ENCODE measurements at places on chromosomes 2 and 18.

DNA sequence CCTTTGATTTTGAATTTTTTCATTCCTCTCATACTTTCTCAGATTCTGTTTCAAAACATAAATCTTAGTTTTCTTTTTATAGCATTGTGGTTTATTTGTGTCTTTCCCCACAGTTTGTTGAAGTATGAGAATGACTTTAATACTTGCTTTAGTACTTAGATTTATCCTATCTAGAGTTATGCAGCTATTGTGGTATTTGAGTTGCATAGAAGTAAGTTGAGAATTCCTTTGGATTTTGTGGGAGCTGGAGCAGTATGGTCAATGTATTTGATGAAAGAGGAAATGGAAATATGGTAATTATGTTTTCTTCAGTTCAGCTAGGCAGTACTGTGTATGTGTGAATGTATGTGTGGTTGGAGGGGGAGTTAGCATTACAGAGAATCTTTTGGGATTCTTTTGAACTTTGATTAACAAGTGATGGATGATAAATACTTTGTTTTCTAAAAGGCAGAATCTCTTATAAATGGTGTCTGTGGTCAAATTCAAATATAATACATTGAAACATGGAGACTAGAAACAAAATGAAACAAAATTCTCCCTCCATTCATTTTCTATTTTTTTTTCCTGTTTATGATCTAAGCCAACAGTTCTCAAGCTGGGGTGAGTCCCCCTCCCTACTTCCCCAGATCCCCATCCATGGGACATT is 3.0 kb downstream of the ACVR2A start:
- DNase-seq, result no peak
- no peak overlapping the region for H3K4me3 ChIP-seq
- H3K36me3 ChIP-seq, result no peaks in the 10 kb centered on the region
- H3K27ac ChIP-seq, result no peak overlapping the region

- no peak overlapping the region for H3K27ac ChIP-seq
- no peak overlapping the region for H3K4me3 ChIP-seq
- no peaks in the 10 kb centered on the region for H3K4me1 ChIP-seq
- no peaks in the 10 kb centered on the region for H3K36me3 ChIP-seq
Observed at GRCh38 chr18:9025091-9025838, 77.2 kb upstream of the NDUFV2 start.

GRCh38 chr2:69226903-69227302 is 160.1 kb downstream of the GFPT1 start:
- no peak overlapping the region for H3K4me3 ChIP-seq
- DNase-seq, result no peak
- no peaks in the 10 kb centered on the region for H3K4me1 ChIP-seq
- H3K27me3 ChIP-seq, result no peaks in the 10 kb centered on the region
- no peak overlapping the region for H3K27ac ChIP-seq

DNA sequence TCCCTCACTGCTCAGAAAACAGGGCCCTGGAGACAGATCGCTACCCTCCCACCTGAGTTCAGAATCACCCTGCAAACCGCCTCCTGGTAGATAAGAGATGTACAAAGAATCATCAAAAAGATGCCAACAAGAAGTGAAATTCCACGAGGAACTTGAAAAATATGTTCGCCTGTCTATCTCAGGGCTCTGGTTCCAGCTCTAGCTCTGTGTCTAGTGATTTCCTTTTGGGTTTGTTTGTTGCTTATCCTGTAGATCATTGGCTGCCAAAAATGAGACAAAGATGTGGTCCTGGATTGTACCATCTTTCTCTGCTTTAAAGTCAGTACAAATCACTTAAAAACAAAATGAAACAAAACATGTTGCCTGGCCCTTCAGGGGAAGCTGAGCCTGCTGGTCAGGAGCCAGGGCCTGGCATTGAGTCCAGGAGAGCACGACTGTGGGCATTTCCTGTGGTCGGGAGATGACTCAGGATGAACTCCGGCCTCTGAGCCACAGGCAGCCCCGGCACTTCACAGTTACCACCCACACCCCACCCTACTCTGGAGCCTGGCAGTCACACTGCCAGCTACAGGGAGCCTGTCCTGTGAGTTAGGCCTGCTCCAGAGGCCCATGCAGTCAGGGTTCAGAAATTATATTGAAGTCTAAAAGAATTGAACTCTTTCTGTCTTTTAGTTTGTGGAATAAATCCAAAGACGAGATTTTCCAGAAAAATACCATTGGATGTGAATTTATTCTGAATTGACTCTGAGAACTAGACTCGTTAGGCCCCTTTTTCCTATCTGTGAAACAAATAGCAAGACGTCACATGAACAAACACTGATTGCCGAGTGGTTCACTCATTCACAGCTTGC is 8.0 kb upstream of the ITGB6 start:
- peak overlapping the region; percentile 40 for H3K27ac ChIP-seq
- H3K36me3 ChIP-seq, result no peaks in the 10 kb centered on the region
- no peak overlapping the region for H3K4me3 ChIP-seq
- H3K27me3 ChIP-seq, result no peaks in the 10 kb centered on the region

- no peaks in the 10 kb centered on the region for H3K36me3 ChIP-seq
- DNase-seq, result no peak
- H3K4me3 ChIP-seq, result no peak overlapping the region
- no peaks in the 10 kb centered on the region for H3K4me1 ChIP-seq
Observed at GRCh38 chr18:72086421-72086820, 457.7 kb downstream of the CBLN2 start.

DNA sequence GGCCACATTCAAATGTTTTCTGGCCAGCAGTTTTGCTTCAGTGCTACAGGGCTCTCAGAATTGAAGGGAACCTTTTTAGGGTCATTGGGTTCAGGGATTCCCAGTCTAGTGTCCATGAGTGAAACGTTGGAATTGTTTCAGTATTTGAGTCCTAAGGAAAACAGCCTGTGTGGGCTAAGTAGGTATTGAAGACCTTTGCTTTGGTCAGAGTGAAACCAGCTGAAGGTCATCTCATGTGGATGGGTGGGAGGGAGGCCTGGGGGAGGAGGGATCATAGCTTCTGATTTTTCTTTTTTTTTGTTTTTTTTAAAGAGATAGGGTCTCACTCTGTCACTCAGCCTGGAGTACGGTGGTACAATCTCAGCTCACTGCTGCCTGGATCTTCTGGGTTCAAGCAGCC is 20.2 kb downstream of the B3GNT2 start:
- H3K27ac ChIP-seq, result no peak overlapping the region
- no peaks in the 10 kb centered on the region for H3K27me3 ChIP-seq
- 0 out of 2 replicates have a peak, but pooled peaks cover 2% of the 10 kb centered on the region for H3K4me1 ChIP-seq
- no peak for DNase-seq
- H3K36me3 ChIP-seq, result 0 out of 2 replicates have a peak, but pooled peaks cover 10% of the 10 kb centered on the region

GRCh38 chr2:222318026-222318711 is 19.4 kb upstream of the PAX3 start:
- H3K36me3 ChIP-seq, result no peaks in the 10 kb centered on the region
- no peak for DNase-seq
- no peaks in the 10 kb centered on the region for H3K4me1 ChIP-seq

DNA sequence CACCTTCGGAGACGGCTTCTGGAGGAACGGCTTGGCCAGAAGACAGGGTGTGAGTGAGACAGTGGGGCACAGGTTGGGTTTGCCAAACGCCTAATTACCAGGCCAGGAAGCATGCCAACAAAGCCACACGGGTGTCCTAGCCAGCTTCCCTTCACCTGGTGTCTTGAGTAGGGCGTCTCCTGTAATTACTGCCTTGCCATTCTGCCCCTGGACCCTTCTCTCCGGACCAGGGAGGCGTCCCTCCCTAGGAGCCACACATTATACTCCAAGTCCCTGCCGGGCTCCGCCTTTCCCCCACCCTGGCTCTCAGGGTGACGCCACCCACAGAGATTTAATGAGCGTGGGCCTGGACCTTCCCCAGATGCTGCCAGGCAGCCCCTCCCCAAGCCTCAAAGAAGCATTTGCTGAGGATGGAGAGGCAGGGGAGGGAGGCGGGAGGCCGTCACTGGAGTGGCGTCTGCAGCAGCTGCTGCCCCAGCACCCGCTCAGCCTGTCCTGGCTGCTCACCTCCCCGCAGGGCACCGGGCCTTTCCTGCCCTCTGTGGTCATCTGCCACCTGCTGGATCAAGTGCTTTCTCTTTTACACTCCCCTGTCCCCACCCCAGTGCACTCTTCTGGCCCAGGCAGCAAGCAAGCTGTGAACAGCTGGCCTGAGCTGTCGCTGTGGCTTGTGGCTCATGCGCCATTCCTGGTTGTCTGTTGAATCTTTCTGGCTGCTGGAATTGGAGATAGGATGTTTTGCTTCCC is 20.7 kb downstream of the FOSL2 start:
- no peaks in the 10 kb centered on the region for H3K27me3 ChIP-seq
- no peak overlapping the region for H3K4me3 ChIP-seq
- no peaks in the 10 kb centered on the region for H3K4me1 ChIP-seq

- no peak overlapping the region for H3K4me3 ChIP-seq
- no peaks in the 10 kb centered on the region for H3K4me1 ChIP-seq
- no peaks in the 10 kb centered on the region for H3K36me3 ChIP-seq
- H3K27me3 ChIP-seq, result no peaks in the 10 kb centered on the region
- no peak for DNase-seq
Observed at GRCh38 chr2:164606557-164606956, 14.7 kb downstream of the GRB14 start.

GRCh38 chr2:190380962-190381412 is 27.2 kb upstream of the MFSD6 start:
- no peak for DNase-seq
- no peaks in the 10 kb centered on the region for H3K4me1 ChIP-seq
- no peaks in the 10 kb centered on the region for H3K27me3 ChIP-seq
- no peaks in the 10 kb centered on the region for H3K36me3 ChIP-seq
- no peak overlapping the region for H3K4me3 ChIP-seq

GRCh38 chr2:230614913-230615332 is 97.7 kb upstream of the CAB39 start:
- no peaks in the 10 kb centered on the region for H3K27me3 ChIP-seq
- H3K4me3 ChIP-seq, result no peak overlapping the region
- H3K4me1 ChIP-seq, result peaks cover 6% of the 10 kb centered on the region
- DNase-seq, result no peak
- no peak overlapping the region for H3K27ac ChIP-seq

- no peaks in the 10 kb centered on the region for H3K36me3 ChIP-seq
- no peak overlapping the region for H3K4me3 ChIP-seq
- DNase-seq, result peak; percentile 74
Observed at GRCh38 chr2:162153608-162154224, 1.7 kb upstream of the GCG start.

DNA sequence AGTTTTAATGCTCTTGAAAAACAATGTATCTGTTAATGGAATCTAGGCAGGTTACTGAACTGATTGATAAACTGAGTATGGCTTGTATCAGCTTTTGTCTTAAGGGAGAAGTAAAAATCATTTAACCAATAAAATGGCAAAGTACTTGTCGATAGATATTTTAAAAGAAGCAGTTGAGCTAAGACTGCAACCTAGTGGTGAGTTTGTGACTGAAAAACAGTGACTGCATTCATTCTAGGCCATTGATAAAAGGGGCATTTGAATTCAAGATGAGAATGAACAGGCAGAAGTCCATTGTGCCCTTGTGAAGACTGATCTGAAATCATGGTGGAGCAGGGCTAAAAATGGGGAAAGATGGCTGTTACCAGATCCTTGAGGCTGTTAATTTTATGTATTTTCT is 59.4 kb upstream of the MSTN start:
- H3K4me1 ChIP-seq, result no peaks in the 10 kb centered on the region
- H3K27me3 ChIP-seq, result no peaks in the 10 kb centered on the region
- H3K36me3 ChIP-seq, result no peaks in the 10 kb centered on the region
- DNase-seq, result no peak
- H3K27ac ChIP-seq, result no peak overlapping the region
- no peak overlapping the region for H3K4me3 ChIP-seq

DNA sequence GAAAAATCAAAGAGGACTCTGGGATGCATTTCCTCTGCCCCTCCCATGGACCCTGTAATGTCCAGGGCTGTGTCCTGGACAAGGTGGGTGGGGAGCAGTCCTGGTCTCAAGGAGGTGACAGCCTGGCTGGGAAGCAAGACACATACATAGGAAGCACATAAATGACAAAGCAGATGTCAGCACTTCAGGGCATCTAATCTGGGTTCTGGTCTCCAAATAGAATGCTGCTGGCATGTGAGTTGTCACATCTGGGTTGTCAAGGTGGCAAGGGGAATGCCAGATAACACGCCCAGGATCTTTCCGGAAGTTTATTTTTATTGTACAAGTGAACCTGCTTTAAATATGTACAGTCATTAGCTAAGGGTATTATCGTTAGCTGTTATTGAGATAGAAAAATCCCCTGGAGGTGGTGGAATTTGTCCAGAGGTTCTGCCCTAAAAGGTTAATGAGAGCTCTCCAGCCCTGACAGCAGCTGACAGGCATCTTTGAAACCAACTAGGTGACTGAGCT is 5.6 kb downstream of the IL1F10 start:
- DNase-seq, result no peak
- no peak overlapping the region for H3K4me3 ChIP-seq
- no peak overlapping the region for H3K27ac ChIP-seq
- no peaks in the 10 kb centered on the region for H3K4me1 ChIP-seq
- peaks cover 29% of the 10 kb centered on the region for H3K27me3 ChIP-seq

- no peaks in the 10 kb centered on the region for H3K27me3 ChIP-seq
- H3K27ac ChIP-seq, result no peak overlapping the region
- DNase-seq, result no peak
- no peaks in the 10 kb centered on the region for H3K4me1 ChIP-seq
- no peak overlapping the region for H3K4me3 ChIP-seq
Observed at GRCh38 chr18:45165871-45166270, 449.4 kb upstream of the SLC14A2 start.

DNA sequence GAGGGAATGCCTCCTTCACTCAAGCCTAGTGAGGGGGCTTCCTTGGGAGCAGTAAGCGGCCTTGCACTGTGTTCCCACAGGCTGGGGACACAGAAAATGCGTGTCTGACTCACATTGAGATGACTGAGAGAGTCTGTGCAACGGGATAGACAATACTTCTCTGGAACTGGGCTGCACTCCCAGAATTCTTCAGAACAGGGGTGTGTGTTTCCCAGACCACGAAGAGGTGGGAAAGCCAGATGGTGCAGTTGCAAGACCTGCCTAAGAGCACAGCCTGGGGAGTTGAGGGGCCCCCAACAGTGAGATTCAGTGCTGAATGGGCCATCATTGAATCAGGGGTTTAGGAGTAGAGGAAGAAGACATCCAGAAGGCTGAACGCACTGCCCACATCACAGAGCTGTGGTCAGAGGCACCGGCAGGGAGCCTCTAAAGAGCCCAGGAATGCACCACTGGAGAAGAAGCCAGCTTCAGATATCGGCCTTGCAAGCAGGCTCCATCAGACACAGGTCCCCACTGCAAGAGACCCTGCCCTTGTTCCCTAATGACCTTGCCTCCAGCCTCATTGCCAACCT is 36.6 kb upstream of the MRPL19 start:
- no peaks in the 10 kb centered on the region for H3K36me3 ChIP-seq
- H3K4me3 ChIP-seq, result no peak overlapping the region
- no peaks in the 10 kb centered on the region for H3K27me3 ChIP-seq
- H3K4me1 ChIP-seq, result peaks cover 26% of the 10 kb centered on the region
- DNase-seq, result peak; percentile 43

DNA sequence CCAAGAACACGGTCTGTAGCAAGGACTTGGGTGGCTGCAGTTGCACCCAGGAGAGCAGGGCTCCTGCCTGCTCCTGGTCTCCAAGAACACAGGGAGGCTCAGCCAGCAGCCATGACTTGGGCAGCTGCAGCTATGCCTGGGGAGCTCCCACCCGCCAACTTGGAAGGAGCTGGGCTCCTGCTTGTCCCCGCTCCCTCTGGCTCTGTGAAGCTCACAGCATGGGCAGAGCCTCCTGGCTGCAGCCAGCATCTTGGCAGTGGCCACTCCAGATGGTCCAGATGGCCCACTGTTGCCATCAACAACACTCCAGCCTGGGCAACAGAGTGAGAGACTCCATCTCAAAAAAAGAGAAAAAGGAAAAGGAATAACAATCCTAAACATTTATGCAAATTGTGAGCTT is 5.2 kb downstream of the ZSCAN30 start:
- no peaks in the 10 kb centered on the region for H3K27me3 ChIP-seq
- peaks cover 19% of the 10 kb centered on the region for H3K4me1 ChIP-seq
- H3K4me3 ChIP-seq, result no peak overlapping the region
- H3K27ac ChIP-seq, result no peak overlapping the region

Measured in DND-41 (cell line).